ENCODE measurements at places on chromosomes 12 and 14.

DNA sequence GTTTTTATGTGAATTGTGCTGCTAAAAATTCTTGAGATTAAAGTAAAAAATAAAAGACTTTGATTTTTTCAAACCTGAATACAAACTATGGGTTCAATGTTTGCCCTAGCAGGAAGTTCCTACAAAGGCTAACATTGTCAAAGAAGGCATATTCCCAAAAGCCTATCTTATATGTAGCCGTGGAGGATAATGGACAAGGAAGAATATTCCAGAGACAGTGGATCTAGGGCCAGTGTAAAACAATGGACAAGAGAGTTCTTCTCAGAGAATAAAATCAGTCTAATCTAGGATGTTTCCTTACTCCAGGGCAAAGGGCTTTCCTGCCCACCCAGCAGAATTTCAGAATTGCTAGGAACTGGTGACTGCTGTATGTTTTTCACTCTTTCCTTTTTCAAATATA is 359.2 kb upstream of the ATP2B1 start:
- no peak for DNase-seq

- DNase-seq, result no peak
These were observed 505.9 kb downstream of the FLRT2 start for GRCh38 chr14:86035882-86036281.

DNA sequence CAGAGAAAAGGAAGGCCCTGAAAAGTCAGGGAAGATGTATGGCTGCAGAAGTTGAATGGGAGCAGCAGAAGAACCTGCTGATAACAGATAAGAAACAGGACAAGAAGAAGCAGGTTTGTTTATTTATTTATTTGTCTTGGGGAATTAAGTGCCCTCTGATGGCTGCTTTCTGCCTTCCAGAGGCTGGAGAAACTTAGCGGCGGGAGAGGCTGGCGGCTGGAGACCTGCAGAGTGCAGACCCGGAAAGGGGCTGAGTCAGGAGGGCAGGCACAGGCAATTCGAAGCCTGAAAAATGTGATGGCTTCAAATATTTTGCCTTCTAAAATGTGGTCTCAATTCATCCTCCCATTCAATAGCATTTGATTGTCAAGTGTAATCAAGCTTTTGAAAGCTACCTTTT is 168.2 kb upstream of the GZMB start:
- DNase-seq, result no peak

DNA sequence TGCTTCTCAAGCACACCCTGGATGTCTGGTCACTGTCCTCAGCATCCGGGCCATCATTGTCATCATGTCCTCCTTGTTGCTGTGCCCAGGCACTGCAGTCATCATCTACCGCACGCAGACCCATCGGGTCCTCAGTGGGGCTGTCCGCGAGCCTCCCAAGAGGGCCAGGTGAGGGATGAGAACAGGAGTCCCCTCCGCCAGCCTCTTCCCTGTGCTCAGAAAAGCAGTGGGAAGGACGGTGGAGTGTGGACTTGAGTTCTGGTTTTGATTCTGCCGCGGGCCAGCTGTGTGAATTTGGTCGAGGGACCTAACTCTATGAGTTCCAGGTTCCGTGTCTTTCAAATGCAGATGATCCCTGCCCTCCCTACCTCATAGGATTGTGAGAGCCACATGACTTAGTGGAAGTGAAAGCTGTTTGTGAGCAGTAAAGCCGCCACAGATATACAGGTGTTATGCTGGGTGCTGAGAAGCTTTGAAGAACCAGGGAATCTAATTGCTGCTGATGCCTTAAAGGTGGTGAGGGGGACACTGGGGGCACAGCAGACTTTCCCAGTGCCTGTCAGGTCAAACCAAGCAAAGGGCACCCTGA is 122.9 kb upstream of the RAP1B start:
- no peak for DNase-seq

DNA sequence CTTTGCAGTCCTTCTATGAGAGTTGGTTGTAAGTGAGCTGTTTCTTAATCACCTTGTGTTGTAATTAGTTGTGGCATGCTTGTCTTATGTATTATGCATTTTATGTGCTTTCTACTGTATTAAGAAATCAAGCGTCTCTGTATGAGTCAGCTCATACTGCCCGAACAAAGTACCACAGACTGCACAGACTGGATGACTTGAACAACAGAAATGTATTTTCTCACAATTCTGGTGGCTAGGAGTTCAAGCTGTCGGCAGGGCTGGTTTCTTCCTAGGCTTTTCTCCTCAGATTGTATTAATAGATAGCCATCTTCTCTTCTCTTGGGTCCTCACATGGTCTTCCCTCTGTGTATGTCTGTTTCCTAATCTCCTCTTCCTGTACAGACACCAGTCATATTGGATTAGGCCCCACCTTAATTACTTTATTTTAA is 77.7 kb downstream of the FLRT2 start:
- DNase-seq, result peak; percentile 60

DNA sequence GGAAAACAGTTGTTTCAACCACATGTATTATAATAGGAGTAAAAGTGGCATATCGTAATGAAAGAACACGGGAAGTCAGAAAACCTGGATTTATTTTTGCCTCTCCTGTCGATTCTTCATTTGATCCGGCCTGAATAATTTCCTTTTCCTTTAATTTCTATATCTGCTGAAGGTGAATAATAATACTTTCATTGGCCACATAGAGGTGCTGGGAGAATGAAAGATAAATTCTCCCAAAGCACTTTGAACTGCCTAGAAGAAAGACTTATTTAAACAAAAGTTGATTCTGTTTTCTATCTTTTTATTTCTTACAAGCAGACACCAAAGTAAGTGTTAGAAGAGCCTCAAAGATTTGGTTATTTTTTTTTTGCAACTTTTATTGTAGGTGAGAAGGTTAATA is 339.1 kb downstream of the RAD51B start:
- DNase-seq, result no peak

- DNase-seq, result no peak
These were observed 120.7 kb upstream of the TMTC2 start for GRCh38 chr12:82565966-82566365.

DNA sequence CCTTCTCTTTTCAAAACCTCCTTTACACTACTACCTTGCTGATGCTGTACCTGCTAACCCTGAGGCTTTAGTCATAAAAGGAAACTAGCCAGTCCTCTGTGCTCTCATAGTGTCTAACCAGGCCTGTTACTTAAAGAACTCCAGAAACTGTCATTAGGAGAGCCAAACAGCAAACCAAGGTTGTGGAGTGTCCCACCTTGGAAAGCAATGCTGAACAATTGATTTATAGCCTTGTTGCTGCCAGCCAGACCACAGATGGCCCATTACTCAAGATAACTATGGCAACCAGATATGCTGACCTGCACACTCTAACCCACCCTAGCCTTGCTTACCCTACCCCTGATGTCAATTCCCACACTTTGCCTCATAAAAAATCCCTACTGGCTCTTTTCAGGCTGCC is 26.5 kb upstream of the BCAT1 start:
- no peak for DNase-seq

DNA sequence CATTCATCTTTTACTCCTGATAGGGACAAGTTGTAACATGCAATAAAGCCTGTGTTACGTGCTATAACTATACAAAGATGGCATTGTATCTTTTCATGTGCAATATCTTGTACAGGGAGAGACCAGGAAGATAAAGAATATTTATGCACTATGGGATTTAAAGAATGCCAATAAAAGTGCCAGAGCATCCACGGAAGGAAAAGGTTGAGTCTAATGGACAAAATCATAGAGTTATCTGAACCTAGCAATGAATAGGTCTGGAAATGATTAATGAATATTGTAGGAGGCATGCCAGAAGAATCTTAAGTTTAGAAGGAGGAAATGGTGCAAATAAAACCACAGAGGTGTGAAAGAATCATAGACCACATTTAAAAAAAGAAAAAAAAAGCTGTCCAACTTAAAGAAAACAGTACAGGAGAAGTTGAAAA is 263.9 kb downstream of the KCNC2 start:
- DNase-seq, result no peak

DNA sequence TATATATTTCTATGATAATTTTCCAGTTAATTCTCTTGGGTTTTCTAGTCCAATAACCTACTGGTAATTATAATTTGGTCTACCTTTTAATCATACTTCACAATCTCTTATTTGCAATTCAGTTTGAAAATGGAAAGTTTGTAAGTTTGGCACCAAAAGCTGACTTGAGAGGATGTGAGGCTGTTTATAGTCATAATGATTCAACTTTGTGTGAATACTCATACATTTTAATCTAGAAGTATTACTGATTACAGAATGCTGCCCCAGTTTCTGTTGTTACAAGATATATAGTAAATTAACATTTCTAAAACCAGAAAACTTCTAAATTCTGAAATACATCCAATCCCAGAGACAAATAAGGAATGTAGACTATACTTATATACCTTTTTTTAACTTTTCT is 158.2 kb downstream of the SLC38A4 start:
- no peak for DNase-seq

DNA sequence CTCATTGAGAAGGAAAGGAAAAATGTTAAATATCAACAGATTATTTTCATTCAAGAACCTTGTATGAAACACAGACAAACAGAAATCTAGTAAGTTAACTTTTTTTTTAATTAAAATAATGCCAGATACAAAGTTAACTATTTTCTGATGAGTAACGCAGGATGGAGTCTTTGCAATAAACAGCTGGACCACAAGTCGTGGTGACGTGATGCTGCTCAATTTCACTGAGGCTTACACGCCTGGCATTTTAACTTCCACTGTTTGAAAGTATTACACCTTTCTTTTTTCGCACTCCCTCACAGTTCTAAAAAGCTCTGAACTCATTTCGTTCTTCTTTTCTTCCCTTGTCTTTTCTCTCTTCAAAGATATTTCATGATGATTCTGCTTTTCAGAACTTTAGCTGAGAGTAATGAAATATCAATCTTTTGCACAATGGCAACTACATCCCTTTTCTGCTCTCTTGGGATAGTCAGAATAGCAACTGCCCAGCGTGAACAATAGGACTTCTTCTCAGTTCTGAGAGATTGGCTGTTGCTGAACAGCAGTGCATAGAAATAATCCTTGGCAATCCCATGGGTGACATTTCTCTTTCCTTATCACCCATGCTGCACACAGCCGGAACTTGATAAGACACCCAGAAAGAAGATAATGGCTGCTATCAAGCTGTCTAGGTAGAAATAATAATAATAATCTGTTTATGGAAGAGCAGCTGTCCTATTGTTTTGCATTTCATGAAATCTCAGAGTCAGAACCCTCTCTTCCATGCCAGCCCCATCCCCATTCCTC is 160.5 kb downstream of the BTG1 start:
- DNase-seq, result no peak

DNA sequence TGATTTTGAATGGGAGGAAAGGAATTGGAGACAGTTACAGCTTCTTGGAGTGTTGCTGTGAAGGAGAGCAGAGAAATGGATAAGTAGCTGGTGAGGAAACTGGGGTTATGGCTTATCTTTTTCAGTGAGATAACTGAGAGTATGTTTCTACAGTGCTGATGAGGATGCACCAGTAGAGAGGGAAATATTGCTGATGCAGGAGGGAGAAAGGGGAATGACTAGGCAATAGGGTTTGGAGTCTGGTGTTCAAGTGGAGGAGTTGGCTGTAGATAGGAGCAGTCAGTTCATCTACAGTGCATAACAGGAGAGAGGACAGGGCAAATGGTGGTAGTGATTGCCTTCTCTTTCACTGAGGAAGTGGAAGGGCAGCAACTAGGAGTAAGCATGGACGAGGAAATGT is 33.0 kb downstream of the SPATS2 start:
- no peak for DNase-seq

DNA sequence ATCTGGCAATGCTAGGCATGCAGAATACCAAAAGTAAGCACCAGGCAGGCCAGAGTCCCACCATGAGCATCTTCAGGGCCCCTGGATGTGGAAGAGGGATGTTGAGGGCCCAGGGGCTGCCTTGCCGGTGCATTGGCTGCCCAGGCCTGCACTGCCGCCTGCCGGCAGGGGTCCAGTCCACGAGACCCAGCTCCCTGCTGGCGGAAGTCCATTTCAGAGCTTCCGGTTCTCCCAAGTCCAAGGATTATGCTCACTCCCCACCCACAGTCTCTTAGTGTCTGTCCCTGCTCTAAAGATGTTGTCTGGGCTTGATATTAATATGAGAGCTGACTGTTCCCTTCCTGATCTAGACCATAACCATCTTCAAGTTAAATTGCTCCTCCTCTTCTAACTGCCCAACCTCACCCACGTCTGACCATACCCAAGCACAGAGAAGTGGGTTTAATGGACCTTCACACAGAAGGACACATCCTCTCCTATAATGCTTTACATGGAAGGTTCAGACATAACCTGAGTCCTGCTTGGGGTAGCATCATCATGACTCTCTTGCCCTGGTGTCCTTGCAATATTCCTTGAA is 117.4 kb downstream of the DAD1 start:
- peak; percentile 10 for DNase-seq

DNA sequence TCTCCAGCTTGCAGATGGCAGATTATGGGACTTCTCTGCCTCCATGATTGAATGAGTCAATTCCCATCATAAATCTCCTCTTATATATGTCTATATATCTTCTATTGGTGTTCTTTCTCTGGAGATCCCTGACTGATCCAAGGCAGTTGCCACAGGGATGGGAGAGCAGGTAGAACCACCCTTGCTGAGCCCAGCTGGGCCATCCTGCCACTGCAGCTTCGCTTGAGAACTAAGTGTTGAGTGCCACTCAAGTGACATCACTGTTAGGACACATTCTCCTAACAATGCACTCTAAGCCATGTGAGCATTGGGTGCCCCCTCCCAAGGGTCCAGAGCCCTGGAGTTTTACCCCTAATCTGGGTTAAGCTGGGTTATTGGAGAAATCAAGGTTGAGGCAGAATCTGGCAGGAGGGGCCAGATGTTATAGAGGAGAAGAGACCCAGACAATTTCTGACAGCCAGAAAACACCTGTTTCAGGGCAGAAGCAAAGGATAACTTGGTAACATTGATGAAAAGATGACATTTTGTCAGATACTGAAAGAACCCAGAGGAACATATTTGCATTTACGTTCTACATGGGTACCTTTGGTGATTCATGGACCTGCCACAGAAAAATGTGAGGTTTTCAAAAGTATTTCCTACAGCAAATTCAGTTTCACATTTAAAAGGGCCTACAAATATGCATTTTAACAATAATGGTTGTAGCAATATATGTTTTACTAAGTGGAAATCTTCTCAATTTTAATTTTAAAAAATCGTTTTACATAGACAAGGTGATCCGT is 57.2 kb upstream of the MAX start:
- DNase-seq, result no peak

All from Panc1 (cell line).